CD4-positive, alpha-beta T cell (primary cell): ENCODE measurements at places on chromosomes 5 and 9.

GRCh38 chr9:29214690-29215253, 1641.5 kb upstream of the C9orf72 start:
- DNase-seq = no peak

DNA sequence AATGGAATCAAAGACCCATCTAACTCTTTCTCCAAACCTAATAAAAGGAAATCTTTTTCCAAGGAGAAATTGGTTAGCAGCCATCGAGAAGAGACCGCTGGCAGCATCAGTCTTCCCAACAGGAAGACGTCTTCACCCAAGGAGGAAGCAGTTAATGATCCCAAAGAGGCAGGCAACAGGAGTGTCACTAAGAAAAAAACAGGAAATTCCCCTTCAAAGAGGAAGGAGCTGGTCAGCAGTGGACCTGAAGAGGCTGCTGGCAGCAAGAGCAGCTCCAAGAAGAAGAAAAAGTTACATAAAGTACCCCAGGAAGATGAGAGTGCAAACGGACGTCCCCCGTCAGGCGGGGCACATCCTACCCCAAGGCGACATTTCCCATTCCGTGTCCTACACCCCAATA, 143.7 kb downstream of the ELAVL2 start:
- DNase-seq = no peak

GRCh38 chr5:174294891-174295620, 249.6 kb downstream of the NSG2 start:
- DNase-seq = no peak

DNA sequence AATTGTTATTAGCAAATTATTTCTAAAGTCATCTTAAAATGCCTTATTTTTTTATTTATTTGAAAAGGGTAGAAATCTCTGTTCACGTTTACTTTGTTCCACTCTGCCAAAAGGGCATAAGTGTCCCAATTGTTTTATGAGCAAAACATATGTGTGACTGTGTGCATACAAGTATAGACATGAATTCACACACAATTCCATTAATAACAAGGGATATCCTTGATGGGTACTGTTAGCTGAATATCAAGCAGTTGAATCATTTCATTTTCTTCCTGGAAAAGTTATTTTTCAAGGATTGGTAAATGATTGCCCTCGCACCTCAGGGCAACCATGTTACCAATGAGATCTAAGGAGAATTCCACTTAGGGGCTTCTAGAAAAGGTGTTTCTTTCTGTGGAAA, 92.1 kb upstream of the TAF11L2 start:
- no peak for DNase-seq

- no peak for DNase-seq
Measured at GRCh38 chr5:180049185-180049548, 22.4 kb downstream of the RNF130 start.

DNA sequence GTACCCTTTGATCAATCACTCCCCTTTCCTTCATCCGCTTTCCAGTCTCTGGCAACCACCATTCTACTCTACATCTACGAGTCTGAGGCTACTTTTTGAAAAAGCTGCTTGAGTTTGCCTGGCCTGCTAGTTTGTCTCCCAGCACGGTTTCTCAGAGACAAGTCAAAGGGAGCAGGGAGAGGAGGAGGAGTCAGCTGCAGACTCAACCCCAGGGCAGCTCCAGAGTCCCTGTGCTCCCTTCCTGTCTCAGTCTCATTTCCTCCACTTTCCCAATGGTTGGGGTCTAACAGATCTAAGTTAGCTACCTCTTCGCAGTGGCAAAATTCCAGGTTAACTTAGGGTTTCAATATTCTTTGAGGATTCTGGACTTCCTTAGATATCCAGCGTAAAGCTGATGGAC, 80.0 kb upstream of the PCA3 start:
- no peak for DNase-seq

- no peak for DNase-seq
Measured at GRCh38 chr9:134811673-134812342, 68.8 kb upstream of the FCN2 start.

GRCh38 chr9:35696520-35697215, 6.9 kb upstream of the TPM2 start:
- peak; percentile 41 for DNase-seq

GRCh38 chr5:52469835-52470234, 317.9 kb upstream of the ITGA1 start:
- no peak for DNase-seq

GRCh38 chr5:66551945-66552344, 44.2 kb upstream of the MAST4 start:
- no peak for DNase-seq

- no peak for DNase-seq
Measured at GRCh38 chr5:160462167-160462566, 40.5 kb downstream of the PTTG1 start.
